ENCODE measurements at places on chromosomes 12 and 14.

DNA sequence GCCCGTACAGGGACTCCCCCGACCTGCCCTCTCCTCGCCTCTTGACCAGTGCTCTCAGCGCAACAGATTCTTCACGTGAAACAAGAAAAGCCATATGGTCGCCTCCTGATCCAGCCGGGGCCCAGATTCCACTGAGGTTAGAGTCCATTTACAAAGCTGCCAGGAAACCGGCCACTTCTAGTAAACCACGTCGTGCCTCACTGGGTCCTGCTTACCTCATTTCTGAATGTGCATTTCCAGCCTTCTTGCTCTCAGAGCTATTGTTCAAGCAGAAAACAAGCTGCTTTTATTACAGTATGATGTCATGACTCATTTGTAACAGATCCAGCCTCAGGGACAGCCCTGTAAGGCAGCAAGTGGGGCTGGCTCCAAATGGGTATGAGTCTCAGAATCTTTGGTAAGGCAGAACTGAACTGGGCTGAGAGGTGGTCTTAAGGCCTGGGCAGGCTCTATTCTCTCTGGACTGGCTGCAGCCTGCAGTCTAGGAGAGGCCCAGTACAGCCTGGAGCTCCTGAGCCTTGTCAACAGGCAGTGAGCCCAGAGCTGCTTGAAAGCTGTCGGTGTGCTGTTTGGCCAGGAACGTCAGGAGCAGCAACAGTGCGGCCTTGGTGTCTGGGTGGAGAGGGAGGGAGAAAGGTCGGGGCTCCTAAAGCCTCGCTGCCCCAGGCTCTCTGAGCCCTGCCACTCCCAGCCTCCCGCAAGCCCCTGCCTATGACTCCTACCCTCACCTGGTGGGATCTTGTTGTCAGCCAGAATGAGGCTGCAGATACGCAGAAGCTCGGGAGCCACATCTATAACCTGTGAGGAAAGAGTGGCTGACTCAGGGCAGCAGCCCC, 8.3 kb downstream of the REC8 start:
- DNase-seq = no peak

DNA sequence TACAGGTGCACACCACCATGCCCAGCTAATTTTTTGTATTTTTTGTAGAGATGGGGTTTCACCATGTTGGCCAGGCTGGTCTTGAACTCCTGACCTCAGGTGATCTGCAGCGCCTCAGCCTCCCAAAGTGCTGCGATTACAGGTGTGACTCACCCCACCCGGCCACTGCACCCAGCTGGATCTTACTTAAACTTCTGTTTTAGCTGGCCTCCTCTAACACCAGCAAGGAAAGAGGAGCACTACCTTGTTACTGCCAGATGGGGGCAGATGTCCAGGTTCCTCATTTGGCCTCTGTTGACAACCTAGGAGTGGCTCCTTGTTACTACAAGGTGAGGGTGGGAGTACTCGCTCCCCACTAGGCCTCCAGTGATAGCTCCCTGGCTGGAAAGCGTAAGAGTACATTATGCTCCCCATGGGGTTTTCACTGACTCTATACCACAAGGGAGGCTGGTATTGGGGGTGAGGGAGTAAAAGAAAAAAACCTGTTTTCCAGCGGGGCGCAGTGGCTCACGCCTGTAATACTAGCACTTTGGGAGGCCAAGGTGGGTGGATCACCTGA, 13.2 kb upstream of the ARF6 start:
- DNase-seq = peak; percentile 84

GRCh38 chr12:113873740-113874139, 92.4 kb downstream of the RBM19 start:
- no peak for DNase-seq

DNA sequence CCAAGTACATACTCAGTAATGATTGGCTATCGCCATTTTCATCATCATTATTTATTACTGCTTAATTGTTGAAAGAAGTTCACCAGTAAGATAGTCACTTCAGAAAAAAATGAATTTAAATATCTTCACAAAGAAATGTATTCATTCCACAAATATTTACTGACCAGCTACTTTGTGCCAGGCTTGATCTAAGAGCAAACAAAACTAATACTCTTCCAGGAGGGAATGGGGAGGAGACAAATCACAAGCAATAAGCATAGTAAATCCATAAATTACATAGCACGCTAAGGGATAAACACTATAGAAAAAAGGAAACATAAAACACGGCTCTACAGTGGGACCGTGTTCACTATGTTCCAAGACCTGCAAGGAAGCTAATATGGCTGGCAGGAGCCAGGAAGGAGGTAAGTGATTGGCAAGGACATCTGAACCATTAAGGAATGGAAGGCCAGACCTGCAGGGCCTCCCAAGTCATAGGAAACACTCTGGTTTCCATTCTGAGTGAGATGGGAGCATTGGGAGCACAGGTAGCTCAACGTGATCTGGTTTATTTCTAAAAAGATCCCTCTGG, 27.5 kb downstream of the ITPR2 start:
- no peak for DNase-seq

- DNase-seq = peak; percentile 54
These were observed 929.5 kb downstream of the VRK1 start for GRCh38 chr14:97726676-97727075.

DNA sequence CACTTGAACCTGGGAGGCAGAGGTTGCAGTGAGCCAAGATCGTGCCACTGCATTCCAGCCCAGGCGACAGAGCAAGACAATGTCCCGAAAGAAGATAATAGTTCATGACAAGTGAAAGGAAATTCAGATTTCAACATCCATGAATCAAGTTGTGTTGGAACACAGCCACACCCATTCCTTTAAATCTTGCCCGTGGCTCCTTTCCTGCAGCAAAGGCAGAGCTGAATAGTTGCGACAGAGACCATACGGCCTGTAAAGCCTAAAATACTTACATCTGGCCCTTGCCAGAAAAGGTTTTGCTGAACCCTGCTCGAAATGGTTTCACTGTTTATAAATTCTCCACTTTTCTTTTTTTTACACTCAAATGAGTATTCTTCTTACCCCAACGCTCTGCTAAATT, 17.7 kb upstream of the ITPK1 start:
- DNase-seq = no peak

DNA sequence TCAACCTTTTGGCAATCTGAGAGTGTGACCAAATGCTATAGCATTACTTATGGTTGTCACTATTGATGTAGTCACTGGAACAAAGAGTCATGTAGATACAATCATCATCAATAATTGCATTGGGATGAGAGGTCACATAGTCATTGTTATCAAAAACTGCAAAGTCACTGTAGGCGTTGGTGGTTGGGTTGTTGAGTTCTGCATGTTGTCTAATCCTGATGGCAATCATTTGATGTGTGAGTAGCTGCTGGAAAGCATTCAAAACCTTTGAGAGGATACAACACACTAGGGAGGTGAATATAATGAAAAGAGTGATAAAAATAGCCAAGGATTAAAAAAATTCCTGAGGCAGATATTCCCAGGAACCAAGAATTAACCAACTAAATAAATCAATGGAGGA, 214.7 kb upstream of the SYT10 start:
- DNase-seq = no peak

GRCh38 chr14:69676723-69677122, 65.3 kb downstream of the SUSD6 start:
- no peak for DNase-seq

- no peak for DNase-seq
These were observed 163.3 kb downstream of the PAWR start for GRCh38 chr12:79527473-79527872.

- DNase-seq = no peak
These were observed 44.9 kb downstream of the BICD1 start for GRCh38 chr12:32151552-32151951.

GRCh38 chr12:122052285-122052684, 26.3 kb upstream of the MLXIP start:
- DNase-seq = no peak

GRCh38 chr14:74558655-74559054, 53.4 kb downstream of the LTBP2 start:
- DNase-seq = no peak

- no peak for DNase-seq
These were observed 3.4 kb downstream of the HIGD1C start for GRCh38 chr12:50955697-50956096.
